NCI-H187 treated with DMSO at 0.1 percent for 48 hours (cell line): ENCODE measurements at places on chromosomes 5 and 9.
A peak's percentile ranks its signal among the peaks of the same experiment; 100 is the strongest.

DNA sequence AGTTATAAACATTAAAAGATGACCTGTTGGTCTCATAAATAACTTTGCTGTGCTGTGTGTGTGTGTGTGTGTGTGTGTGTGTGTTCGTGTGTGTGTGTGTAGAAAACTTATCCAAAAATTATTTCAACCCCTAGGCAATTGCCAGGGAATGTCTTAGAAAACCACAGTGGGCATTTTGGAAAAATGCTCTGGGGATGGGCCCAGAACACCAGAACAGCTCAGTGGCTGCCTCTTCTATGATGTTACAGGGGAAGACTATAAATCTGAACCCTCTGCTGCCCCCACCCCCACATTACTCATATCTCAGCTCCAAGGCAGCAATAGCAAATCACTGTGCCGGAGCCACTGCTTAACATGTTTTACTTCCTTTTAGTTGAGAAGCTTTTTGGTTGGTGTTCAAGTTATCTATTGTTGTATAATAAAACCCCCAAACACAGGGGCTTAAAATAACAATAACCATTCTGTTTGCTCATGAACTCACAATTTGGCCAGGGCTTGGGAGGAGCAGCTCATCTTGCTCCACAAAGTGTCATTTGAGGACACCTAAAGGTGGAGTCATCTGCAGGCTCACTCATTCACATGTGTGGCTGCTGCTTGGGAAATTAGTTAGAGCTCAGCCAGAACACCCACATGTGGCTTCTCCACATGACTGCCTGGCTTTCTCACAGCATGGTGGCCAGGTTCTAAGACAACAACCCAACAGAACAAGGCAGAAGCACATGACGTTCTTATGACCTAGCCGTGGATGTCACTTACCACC is 40.4 kb downstream of the ACTBL2 start:
- DNase-seq, result no peak

DNA sequence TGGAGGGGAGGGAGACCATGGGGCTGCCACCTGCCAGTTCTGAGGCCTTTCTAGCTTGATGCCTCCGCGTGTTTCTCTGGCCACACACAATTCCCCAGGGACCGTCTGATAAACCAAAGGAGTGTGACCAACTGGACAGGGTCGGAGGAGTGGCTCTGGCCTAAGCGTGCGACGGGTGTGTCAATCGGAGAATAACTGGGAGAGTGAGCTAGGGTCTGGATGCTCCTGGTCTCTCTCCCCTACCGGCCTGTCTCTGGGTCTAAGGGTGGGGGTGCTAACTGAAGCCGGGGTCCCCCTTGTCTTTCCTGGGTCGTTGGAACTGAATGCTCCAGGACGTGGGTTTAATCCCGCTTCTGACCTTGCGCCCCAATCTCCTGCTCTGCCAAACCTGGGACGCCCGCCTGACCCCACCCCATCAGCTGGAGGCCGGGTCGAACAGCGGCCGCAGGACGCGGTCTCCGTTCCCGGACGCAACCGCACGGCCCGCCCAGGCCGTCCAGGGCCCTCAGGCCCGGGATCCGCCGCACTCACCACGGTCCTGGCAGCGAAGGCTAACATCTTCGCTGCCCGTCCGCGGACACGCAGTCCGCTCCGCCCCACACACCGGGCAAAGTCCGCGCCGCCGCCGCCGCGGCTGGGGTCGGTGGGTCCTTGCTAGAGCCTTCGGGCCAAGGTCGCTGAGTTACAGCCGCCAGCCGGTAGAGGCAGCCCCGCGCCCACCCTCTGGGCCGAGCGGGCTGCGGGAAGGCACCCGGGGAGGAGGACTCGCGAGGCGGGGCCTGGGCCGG is 447 bp downstream of the CRAT start:
- DNase-seq, result no peak

DNA sequence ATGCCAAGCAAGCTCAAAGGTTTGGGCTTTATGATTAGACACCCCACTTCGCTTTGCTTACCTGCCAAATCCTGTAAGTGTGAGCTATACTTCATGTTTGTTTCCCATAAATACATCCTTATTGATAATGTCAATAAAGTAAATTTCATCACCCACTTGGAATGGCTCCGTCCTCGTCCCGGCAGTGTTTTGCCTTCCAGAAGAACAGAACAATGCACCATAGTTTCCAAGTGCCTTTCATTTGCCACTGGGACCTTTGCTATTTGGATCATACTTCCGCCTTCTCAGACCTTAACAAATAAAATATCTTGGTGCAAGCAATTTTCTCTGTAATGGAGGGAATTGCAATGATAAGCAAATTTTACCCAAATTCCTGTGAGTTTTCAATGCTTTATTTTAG is 229.3 kb downstream of the PIK3R1 start:
- DNase-seq, result no peak

GRCh38 chr9:88773627-88774244 is 217.5 kb upstream of the S1PR3 start:
- no peak for DNase-seq

- no peak for DNase-seq
Observed at GRCh38 chr9:124349675-124350493, 65.4 kb downstream of the PSMB7 start.

- no peak for DNase-seq
Observed at GRCh38 chr5:131747180-131748105, 49.4 kb downstream of the FNIP1 start.

GRCh38 chr9:124624735-124624992 is 117.5 kb upstream of the NR5A1 start:
- no peak for DNase-seq

GRCh38 chr5:78753093-78753531 is 104.5 kb upstream of the LHFPL2 start:
- no peak for DNase-seq

DNA sequence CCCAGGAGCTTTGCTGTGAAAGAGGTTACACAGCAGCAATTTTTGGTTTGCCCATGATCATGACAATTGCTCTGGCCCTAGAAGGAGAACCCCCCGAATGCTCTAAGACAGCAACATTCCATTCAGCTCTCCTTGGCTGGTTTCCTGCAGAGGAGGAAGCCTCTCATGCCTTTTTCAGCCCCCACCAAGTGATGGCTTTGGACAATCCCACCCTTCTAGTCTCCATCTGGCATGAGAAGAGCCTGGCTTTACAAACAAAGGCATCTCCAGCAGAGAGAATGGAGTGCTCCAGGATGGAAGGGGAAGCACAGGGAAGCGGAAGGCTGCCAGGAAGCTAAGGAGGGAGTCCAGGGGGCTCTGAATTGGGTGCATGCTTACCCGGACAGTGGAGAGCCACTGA is 98.4 kb downstream of the CRB2 start:
- DNase-seq, result no peak

GRCh38 chr9:4530375-4530774 is 40.1 kb downstream of the SLC1A1 start:
- no peak for DNase-seq

GRCh38 chr5:7218141-7218540 is 177.8 kb upstream of the ADCY2 start:
- no peak for DNase-seq

DNA sequence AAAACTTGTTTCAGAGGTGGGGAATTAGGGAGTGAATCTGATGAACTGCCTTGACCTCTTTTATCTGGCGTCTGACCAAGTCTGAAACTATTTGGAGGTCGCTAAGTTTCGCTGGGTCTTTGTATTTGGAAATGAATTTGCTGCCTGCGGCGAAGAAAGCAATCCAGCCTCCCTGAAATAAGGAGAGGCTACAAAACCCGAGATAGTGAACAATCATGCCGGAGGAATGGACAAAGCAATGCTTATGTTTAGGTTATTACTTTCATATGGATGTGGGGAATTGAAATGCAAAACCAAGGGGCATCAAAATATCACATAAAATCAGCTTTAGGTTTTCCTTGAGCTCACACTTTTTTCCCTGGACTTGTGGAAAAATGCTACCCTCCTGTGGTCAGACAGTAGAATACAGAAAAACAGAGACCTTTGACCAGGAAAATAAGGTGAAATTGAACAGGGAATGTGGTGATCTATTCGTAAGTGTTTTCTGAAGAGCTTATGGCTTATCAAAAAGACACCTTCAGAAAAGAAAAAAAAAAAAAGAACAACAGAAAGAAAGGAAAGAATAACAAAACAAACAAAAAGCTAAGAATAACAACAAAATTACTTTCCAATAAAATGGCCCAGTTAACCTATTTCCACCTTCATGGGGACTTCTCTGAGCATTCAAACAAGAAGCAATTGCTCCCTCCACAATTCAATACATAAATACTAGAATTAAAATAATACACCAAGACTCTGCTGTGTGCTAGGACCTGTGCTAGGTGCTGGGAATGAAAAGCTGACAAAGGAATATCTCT is 68.6 kb upstream of the DPYSL3 start:
- DNase-seq, result peak; percentile 32

- no peak for DNase-seq
Observed at GRCh38 chr5:100472091-100472490, 63.1 kb upstream of the FAM174A start.
